ENCODE measurements at places on chromosomes 12 and 14.

GRCh38 chr12:130151846-130152245, 10.4 kb upstream of the FZD10 start:
- no peak for DNase-seq

DNA sequence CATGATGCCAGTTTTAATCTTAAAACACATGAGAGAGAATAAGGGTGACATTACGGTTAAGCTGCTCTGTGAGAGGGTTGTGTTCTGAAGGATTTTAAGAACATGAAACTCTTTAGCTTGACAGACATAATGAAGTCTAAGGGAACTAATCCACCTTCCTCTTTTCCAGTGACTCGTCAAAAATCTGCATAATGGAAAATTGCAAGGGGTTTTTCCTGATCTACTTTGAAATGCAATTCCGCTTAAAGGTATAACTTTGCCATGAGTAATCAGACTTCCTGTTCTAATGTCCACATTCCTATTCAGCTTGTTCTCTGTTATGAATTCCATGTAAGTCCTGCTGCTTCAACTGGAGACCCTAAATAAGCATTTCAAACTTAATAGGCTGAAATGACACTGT, at the start of gene ZNF705A:
TSS of gene ZNF705A (plus strand) at position 171 of the 400 bp plus-strand sequence. CDS start 15,611 bp downstream, outside the sequence.
- DNase-seq, result no peak

DNA sequence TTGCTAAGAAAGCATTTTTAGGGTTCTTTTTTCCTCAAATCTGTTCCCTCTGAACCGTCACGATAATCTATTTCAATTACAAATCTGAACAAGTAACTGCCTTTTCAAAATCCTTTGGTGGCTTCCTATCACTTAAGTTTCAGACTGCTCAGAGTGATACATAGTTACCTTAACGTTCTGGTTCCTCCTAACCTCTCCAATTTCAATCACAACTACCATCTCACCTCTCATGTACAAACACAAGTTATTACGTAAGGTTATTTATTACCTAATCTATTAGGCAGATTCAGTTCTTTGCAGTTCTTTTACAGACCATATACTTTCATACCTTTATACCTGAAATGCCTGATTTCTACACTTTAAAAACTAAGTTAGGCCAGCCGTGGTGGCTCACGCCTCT, 12.1 kb downstream of the RNF212B start:
- DNase-seq, result no peak

DNA sequence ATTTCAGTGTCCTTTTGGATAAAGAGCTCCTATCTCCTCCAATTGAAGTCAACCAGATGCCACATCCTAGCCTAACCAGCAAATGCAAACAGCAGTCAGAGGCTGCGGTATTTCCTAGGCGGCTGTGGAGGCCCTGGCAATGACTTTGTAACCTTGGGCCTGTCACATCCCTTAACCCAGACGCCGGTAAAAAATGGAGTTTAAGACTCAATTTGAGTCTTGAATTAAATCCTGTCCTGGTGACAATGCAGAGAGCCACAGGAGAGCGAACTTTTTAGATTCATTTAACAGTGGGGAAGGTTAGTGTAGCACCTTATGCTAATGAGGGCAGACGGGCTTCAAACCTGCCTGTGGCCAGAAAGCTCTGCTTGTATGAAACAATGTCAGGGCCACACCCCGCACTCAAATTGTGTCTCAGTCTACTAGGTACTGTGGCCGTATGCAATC, 1.3 kb downstream of the C12orf75 start:
- no peak for DNase-seq

DNA sequence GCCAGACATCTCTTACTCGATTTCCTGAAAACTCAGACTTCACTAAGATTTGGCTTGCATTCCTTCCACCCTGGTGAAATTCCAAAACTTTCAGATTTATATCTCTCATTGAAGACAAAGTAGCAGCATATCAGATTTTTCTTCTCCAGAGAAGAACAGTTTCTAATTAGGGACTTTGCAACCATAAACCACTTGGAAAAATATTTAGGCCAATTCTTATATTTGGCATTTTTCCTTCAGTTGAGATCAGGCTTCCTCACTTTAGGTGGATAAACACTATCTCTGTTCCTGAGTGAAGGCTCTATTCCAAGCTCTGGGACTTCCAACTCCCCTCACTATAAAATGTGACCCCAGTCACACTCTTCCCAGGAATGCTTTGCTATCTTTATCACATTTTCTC, 1434.3 kb upstream of the FLRT2 start:
- no peak for DNase-seq

DNA sequence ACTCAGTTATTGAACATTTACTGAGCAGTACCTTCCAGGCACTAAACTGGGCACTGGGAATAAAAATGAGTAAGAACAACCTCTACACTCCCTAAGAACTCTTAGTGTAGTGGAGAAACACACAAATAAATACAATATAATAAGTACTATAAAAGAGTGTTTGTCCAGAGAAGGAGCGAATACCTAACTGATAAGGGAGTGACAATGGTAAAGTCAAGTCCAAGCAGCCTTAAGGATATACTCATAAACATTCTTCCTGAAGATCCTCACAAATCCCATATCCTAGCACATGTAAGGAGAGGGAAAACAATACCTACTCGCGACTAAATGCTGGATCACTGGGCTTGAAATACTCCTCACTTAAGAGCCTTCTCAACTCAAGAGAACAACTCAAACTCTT, 32.8 kb downstream of the SPTLC2 start:
- DNase-seq, result no peak

- DNase-seq, result no peak
Measured at GRCh38 chr12:54935235-54935951, 49.2 kb downstream of the TESPA1 start.

- DNase-seq, result peak; percentile 81
Measured at GRCh38 chr14:64196814-64197411, 97.3 kb downstream of the ESR2 start.

GRCh38 chr14:95828649-95829265, 47.9 kb upstream of the TUNAR start:
- no peak for DNase-seq

DNA sequence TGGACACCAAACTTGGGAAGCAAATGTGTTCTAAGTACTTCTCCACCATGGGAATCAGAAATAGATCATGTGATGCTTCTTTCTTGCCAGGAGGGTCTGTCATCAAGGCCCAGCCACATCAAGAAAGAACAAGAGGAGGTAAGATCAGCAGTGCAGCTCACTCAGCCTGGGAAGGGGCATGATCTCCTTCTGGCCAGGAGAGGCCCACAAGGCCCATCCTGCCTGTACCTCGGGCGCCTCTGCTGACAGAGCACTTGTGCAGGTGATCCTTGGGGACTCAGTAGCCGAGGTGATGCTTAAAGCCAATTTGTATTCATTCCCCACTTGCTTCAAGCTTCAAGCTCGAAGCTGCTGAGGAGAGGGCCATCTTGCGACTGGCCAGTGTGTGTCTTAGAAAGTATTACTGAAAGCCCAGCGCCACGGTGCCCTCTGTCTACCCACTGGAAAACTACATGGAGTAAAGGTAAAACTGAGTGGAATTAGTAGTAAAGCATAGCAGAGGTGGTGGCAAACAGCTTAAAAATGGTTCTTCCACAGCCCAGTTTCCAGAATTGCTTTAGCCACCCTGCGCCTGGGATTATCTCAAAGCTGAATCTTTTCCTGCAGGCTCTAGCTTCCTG, 26.2 kb downstream of the RTRAF start:
- no peak for DNase-seq

DNA sequence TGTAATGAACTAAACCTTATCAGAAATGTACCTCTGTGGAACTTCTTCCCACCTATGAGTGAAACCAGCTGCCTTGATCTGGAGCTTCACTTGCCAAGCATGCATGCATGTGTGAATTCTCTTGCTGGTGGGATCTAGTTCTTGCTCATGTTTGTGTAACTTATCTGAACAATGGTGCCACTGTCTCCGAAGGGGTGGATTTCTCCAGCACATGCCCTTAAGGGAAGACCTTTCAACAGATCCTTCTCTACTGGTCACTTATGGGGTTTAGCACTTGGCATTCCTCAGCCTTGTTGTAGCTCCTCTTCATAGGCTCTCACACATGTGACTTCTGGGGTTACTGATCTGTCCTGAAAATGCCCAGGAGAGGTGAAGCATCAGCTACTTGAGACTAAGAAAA, 25.0 kb downstream of the SMOC1 start:
- DNase-seq, result no peak

DNA sequence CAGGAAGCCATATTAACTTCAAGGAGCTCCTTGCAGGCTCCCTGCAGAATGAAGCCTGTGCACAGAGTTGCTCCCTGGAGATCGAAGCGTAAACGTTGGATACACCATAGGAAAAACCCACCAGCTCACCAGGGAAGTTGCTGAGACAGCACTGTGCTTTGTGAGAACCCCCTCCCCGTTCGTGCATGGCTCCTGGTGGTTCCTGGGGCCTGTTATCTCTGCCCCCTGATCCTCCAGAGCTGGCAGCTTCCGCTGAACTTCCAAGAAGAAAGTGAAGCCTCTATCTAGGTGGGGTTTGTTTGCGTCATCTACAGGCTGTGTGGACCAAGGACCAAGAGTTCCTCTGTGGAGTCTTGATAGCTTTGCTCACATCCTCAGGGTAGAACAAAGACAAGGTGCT, 2.4 kb upstream of the CCDC85C start:
- no peak for DNase-seq

- no peak for DNase-seq
Measured at GRCh38 chr14:94747739-94748138, 22.2 kb downstream of the GSC start.

DNA sequence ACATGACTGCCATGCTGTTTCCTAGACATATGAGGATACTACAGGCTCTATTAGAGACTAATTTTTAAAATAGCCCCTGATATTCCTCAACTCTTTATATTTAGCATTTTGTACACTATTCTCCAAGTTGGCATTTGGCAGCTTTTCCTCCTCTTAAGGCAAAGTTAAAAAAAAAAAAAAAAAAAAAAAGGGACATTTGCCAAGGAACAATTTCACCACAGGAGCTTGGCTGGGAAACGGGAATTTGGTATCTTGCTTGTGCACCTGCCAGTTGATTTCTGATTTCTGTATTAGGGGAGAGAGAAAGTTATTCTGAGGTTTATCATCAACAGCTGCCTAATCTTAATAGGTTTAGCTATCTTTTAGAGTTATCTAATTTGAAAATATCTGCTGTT, 87.2 kb downstream of the CAND1 start:
- no peak for DNase-seq

- DNase-seq, result no peak
Measured at GRCh38 chr14:24323341-24323740, 11.5 kb downstream of the ADCY4 start.

DNA sequence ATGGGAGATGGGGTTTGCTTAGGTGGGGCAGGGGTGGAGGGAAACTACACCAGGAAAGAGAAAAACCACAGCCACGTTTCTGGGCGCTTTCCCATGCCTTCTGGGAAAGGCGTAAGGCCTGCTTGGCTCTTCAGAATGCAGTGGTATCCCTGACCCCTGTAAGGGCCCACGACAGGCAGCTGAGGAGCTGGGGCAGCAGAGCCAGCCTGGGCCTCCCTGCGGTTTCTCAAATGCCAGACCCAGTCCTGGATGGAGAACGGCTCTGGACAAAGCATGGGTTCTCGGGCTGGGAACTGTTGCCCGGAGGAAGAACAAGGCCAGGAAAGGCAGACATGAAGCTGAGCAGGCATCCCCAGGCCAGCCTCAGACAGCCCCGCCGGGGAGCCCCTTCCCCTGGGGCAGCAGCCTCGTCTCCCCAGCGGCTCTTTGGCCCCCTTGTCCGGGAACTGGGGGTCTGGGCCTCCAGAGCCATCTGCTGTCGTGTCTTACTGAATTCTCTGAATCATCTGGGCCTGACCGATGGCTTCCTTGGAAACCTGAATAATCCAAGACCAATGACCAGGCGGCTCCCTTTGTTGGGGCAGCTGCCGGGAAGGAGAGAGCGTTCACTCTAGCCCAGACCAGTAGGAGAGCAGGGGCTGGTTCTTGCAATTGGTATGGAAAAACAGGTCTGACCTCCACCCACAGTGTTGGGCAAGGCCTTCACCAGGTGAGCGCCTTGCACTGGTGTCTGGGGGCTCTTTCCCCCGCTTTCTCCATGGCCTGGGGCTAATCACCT, 64.0 kb upstream of the RIN3 start:
- no peak for DNase-seq

DNA sequence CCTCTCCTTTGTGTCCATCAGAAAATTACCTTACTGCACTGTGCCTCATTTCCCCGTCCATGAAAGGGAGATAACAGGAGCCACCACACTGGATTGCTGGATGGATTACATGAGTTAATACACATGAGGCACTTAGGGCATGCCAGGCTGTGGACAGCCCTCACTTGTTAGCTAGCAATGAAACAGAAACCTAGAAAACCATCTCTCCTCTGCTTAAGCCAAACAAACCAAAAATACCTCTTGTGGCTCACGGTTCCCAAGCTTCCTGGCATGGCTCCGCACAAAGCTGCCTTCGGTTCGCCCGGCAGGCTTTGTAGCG, 660 bp upstream of the HCFC2 start:
- peak; percentile 31 for DNase-seq

DNA sequence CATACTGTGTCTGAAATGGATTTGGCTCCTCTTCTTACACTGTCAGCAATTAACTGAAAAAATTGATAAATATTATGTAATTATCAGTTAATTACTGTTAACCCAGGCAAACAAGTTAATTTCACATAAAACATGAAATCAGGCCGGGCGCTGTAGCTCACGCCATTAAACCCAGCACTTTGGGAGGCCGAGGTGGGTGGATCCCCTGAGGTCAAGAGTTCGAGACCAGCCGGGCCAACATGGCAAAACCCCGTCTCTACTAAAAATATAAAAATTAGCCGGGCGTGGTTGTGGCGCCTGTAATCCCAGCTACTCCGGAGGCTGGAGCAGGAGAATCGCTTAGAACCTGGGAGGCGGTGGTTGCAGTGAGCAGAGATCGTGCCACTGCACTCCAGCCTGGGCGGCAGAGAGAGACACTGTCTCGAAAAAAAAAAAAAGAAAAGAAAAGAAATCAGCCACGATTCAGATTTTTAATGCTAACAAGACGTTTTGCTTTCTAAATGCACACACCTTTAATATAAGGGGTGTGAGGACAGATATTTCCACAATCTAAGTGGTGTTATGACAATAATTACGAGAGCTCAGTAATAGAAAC, 473 bp upstream of the TMEM19 start:
- no peak for DNase-seq

DNA sequence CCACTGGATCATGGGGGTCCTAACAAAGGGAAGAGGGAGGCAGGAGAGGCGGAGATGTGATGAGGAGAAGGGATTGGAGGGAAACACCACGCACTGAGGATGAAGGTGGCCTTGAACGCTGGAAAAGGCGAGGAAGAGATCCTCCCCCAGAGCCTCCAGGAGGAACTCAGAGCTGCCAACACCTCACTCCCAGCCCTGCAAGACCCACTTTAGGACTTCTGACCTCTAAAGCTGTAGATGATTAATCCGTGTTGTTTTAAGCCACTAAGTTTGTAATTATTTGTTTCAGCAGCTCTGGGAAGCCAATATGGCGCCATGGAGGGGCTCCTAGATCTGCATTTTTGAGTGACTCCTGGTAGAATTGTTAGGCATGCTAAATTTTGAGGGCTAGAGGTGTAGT, 74.6 kb upstream of the CEP83 start:
- no peak for DNase-seq

- no peak for DNase-seq
Measured at GRCh38 chr14:93085911-93086310, 29.8 kb downstream of the ITPK1 start.

- DNase-seq, result peak; percentile 82
Measured at GRCh38 chr14:89428546-89429198, 11.6 kb upstream of the FOXN3 start.

All from cerebellum (tissue), 4 donors.